ENCODE measurements at places on chromosomes 6 and 20.

GRCh38 chr20:49291200-49291599, 13.3 kb upstream of the ZNFX1 start:
- no peak for DNase-seq

GRCh38 chr6:53679446-53679933, 13.9 kb upstream of the KLHL31 start:
- peak; percentile 7 for DNase-seq

GRCh38 chr6:120122401-120122800, 772.8 kb upstream of the MAN1A1 start:
- DNase-seq: no peak

GRCh38 chr6:39274471-39274870, 39.7 kb downstream of the KCNK17 start:
- DNase-seq: no peak

DNA sequence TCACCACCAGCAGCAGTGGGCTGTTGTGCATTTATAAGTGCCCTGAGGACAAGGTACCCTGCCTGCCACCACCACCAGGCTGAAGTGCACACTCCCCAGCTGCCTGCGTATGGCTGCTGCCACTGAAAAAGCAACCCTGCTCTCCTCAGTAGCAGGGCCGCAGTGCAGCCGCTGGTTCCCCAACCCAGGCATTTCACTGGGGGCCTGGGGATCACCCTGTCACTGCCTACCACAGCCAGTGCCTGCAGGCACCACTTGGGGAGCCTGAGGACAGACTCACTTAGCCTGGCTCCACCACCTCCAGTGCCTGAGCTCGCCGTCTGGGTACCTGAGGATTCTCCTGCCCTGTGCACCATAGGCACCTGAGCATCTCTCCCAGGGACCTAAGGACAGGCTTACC, 215.6 kb downstream of the PACRG start:
- DNase-seq: no peak

- no peak for DNase-seq
These were observed 55.0 kb upstream of the VSX1 start for GRCh38 chr20:25136643-25137559.

GRCh38 chr6:57257911-57258541, 35.9 kb upstream of the RAB23 start:
- DNase-seq: no peak
